Lower leg skin (tissue), 4 donors: ENCODE measurements at places on chromosomes 4 and X. TPM values are rescaled to one million over a fixed set of nuclear protein-coding genes. Genes with fewer than 3 reads are reported as not detected.

HTRA3 gene
- total RNA-seq = 18.2 TPM

GPR119 gene
- total RNA-seq = not detected

PDGFC gene
- total RNA-seq = 24.4 TPM

CXCL6 gene
- 2.1 TPM for total RNA-seq

DHRSX gene
- 13.1 TPM for total RNA-seq

USP11 gene
- 24.9 TPM for total RNA-seq

RBM46 gene
- not detected for total RNA-seq

MAGEB10 gene
- not detected for total RNA-seq

UGT2A1 gene
- 1.9 TPM for total RNA-seq

CYSLTR1 gene
- 1.5 TPM for total RNA-seq

IL9R gene
- 0.27 TPM for total RNA-seq

RTL3 gene
- 0.10 TPM for total RNA-seq

SPP1 gene
- 2.8 TPM for total RNA-seq

MAP3K15 gene
- total RNA-seq = 0.15 TPM
